Lower leg skin (tissue), 4 donors: ENCODE measurements at places on chromosomes 12 and 14. TPM values are rescaled to one million over a fixed set of nuclear protein-coding genes. Genes with fewer than 3 reads are reported as not detected.

PPP2R5C gene
- total RNA-seq, result 74.6 TPM

DNA sequence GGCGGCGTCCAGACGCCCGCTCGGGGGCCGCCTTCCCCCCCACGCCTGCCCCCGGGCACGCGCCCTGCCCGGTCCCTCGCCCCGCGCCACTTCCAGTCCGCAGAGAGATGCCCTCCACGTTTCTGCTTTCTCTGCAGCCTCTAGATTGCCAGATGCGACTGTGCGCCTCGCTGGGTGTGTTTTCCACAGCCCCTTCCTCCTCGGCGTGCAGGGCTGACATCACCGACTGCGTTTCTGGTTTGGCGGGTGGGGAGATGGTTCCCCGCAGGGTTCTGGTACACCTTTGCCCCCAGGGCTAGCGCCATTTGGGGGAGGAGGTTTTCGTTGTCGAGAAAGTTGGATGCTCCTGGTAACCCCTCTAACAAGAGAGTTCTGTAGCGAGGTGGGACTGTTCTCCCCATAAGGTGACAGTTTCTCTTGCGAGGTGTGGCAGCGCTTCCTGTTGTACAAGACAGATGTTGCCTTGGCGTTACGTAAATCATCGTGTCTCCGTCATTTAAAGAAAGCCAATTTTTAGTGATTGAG lies 1.5 kb downstream of the CALM1 start:
- DNase-seq, result peak; percentile 92

GRCh38 chr14:51564986-51565604 lies 86.6 kb upstream of the FRMD6 start:
- DNase-seq, result no peak

DNA sequence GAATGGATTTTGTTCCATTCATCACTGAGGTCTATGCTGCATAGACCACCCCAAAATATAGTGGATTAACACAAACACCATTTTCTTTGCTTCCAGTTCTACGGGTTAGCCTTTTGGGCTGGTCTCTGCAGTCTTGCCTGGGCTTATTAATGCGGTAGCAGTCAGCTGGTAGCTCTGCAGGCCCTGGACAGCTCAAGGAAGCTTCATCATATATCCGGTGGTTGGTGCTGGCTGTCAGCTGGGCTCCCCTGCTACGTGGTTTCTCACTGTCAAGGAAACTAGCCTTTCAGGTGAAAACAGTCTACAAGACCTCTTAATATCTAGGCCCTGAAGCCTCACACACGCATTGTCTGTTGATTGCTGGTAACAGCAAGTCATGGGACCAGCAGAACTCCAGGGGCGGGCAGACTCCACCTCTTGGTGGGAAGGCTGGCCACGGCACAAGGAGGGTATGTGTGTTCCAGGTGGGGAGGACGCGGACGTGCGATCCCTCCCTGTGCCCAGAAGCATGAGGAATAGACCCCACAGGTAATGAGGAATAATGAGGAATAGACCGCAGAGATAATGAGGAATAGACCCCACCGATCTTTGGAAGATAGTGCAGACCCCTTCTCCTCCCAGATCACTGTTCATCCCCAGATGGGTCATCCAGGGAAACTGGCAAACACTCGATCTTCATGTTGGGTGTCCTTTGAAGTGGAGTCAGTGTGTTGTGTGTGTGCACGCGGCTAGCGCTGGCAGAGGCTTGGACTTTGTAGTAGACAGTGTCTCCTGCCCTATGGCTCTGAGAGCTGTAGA lies 13.3 kb downstream of the TSPAN9 start:
- no peak for DNase-seq

DNA sequence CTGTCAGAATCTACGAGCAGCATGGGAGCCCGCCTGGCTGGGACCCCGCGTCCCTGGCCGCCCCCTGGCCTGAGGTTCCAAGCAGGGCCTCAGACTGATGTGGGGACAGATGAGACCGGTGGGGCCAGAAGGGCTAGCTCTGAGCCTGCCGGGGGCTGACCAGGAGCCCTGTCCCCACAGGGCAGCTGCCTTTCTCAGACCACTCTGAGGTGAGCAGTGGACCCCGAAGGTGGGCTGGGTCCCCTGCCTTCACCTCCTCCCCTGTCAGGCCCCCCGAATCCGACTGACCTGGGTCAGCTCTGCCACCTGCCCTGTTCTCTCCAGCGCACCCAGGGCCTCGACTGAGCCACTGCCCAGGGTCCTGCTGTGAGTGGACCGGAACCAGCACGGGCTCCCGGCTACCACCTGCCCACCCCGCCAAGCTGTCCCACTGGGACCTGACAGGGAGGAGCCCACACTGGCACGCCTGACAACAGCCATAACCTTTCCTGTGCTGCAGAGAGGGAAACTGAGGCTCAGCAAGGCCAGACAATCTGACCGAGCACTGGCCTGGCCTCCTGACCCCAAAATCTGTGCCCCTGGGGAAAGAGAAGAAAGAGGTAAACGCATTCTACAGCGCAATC lies 29.7 kb upstream of the TMEM179 start:
- DNase-seq, result peak; percentile 80

GLIPR1 gene
- total RNA-seq, result 3.8 TPM

DNA sequence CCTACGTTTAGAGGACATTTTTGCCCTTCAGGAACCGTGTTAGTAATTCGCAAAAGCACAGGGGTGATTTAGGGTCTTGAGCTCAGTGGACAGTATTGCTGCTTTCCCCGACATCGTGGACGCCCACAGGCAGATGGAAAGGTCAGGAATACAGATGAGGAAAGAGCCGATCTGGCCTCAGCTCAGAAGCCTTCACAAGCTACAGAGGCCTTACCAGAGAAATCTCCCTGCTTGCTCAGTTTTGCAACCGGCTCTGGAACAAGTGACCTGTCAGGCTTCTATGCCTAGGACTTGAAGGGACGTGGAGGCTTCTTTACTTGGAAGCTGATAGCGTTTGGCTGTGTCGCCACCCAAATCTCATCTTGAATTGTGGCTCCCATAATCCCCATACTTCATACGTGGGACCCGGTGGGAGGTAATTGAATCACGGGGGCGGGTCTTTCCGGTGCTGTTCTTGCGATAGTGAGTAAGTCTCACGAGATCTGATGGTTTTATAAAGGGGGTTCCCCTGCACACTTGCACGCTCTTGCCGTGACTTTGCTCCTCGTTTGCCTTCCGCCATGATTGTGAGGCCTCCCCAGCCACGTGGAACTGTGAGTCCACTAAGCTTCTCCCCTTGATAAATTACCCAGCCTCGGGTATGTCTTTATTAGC lies 332.5 kb downstream of the MED13L start:
- DNase-seq, result no peak

SARNP gene
- total RNA-seq, result 62.1 TPM
